ENCODE measurements at places on chromosomes 2 and 18.
A peak's percentile ranks its signal among the peaks of the same experiment; 100 is the strongest.

DNA sequence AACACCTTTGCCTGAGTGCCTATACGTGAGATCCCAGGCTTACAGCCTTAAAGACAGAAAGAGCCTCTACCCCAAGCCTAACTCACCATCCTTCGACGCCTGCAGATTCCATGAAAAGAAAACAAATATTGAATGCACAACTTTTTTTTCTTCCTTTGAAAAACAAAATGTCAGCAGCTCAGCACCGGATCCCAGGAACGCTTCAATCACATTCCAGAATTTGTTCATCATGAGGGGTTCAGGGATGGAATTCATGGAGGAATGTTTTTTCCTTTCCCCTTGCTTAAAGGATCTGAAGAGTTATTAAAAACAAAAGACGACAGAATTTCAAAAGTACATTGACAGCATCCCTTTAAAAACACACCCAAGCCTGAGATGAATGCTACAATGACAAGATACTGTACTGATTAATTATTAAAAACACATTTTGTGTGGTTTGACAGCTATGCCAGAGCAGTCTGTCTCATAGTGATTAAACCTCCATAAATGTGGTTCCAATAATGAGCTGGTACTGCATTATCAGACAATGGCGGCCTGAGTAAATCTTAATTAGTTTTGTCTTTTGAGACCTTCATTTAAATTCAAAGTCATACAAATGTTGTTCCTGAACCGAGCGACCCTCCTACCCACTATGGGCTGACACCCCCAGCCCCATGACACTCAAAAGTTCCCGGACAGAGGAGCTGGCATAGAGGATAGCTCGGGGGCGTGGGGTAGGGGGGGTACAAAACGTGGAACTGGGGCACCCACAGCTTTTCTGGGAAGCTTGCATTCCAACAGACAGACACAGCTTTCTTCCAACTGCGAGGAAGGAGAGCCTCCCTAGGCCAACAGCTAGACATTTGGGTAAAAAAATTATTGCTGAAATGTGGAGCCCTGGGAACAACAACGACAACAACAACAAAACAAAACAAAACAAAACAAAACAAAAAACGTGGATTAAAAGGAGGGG, 227.5 kb downstream of the TTC32 start:
- no peak for DNase-seq

DNA sequence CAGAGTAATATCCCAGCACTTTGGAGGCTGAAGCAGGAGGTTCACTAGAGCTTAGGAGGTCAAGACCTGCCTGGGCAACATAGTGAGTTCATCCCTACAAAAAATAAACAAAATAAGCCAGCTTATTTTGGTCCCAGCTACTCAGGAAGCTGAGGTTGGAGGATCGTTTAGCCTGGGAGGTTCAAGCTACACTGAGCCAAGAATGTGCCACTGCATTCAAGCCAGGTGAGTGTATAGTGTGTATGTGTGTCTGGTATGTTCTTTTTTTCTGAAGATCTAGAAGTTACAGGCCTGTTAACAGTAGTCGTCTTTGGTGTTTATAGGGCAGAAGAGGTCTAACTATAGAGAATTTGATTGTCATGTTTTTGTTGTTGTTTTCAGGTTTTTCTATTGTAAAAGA, 40.2 kb downstream of the ZC3H15 start:
- no peak for DNase-seq

- peak; percentile 64 for DNase-seq
Observed at GRCh38 chr2:159616286-159616701, at the start of gene BAZ2B. Gene BAZ2B, minus strand, starts transcription at chr2:159616548. Its CDS starts 137,829 bp downstream, at chr2:159478719.

- DNase-seq, result no peak
Observed at GRCh38 chr2:100064165-100064564, 78.2 kb downstream of the AFF3 start.

DNA sequence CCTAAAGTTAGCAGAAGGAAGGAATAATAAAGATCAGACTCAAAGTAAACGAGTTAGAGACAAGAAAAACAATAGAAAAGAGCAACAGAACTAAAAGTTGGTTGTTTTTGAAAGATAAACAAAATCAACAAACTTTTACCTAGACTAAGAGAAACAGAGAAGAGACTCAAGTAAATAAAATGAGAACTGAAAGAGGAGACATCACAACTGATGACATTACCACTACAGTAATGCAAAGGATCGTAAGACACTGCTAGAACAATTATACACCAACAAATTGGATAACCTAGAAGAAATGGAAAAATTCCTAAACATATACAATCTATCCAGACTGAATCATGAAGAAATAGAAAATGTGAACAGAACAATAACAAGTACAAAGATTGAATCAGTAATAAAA, 139.3 kb downstream of the CD226 start:
- no peak for DNase-seq

DNA sequence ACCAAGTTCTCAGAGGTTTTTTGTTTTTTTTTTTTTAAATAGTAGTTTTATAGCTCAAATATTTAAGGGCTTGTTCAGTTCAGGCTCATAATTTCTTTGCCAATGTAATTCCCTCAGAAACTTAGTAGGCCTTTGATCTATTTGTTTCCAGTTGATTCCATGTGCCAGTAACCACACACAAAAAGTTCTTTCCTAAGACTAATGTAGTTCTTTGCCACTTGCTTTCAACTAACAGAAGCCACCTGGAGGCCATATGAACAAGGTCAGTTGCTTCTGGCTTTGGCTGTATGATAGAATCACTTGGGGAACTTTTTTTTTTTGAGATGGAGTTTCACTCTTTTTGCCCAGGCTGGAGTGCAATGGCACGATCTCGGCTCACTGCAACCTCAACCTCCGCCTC, 100.7 kb downstream of the DTNB start:
- DNase-seq, result no peak

DNA sequence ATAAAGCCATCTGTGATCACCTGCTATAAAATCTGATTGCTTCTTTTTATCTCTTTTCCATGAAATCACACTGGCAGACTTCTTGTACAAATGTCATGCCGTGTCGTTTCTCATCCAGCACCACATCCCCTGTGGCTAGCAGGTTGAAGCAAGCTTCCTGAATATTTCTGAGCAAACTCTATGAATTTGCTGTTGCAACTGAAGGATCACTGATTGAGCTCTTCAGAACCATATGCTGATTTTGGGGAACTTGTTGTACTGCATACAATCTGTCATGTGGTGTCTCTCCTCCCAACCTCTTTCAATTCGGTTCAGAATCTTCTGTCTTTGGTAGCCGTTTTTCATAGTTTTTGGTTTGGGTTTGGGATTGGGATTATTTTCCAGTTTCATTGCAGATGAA, 57.7 kb upstream of the RBMS1 start:
- DNase-seq, result no peak

DNA sequence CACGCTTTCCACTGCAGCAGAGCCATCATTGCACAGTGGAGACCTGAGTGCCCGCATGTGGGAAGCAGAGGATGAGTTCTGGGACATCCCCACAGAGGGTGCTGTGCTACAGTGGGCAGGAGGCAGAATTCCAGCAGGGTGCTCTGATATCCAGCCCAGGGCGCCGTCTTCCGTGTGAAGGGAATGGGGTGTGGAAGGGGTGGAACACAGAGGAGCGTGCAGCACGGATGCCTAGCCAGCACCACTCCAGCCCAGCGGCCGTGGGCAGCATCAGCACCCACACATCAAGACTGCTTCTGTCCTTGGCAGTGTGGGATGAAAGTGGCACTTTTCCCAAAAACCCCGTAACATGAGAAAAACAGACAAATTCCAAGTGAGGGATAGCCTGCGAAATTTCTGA, 134.3 kb downstream of the ZNF236 start:
- DNase-seq, result no peak

All from fibroblast of the conjunctiva (primary cell).